DMS 273 treated with DMSO at 0.1 percent for 48 hours (cell line): ENCODE measurements at places on chromosomes 3 and 15.

GRCh38 chr3:181955566-181955965, 243.8 kb downstream of the SOX2 start:
- no peak for DNase-seq

- no peak for DNase-seq
These were observed 1161.2 kb downstream of the ROBO2 start for GRCh38 chr3:78201091-78201490.

GRCh38 chr3:148772835-148773234, 54.8 kb upstream of the CPB1 start:
- no peak for DNase-seq

DNA sequence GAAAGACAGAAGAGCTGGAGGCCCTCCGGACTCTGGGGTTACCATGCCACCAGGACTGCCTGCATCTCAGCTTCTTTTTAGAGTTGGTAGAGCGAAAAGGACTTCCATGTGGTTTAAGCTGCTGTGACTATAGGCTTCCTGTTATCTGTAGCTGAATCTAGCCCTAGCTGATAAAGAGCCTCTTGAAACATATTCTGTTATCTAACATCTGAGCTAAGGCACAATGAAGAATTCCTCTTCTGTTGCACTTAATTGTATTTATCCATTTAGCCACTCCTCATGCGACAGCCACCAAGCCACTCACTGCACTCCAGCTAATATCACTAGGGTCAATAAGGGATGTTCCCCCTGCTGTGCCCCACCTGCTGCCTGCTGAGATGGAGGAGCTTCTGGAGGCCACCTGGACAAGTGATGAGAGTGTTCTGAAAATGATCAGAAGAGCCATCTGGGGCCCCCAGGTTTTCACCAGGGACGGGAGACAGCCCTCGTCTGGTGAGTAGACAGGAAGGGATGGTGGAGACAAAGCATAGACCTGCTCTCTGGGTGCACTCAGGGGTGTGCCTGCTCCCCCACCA, 94.6 kb upstream of the PLXNA1 start:
- DNase-seq = no peak

- DNase-seq = peak; percentile 53
These were observed 58.0 kb upstream of the TEX9 start for GRCh38 chr15:56307180-56307579.

DNA sequence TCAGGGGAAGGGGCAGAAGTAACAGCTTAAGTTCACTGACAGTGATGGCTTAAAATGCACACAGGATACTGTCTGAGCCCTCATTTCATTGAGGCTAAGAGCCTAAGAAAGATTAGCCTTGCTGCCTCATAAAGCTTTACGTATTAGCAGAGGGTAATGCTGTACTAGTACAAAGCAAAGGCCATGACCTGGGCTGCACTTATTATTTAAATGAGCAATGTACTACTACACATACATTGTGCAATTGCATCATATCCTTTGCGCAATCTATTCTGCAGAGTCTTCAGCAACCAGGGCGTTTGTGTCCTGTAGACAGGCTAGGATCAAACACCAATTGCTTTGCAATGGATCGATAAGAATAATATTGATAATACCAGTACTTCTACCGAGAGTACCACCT, 221.8 kb downstream of the TPRG1 start:
- no peak for DNase-seq

DNA sequence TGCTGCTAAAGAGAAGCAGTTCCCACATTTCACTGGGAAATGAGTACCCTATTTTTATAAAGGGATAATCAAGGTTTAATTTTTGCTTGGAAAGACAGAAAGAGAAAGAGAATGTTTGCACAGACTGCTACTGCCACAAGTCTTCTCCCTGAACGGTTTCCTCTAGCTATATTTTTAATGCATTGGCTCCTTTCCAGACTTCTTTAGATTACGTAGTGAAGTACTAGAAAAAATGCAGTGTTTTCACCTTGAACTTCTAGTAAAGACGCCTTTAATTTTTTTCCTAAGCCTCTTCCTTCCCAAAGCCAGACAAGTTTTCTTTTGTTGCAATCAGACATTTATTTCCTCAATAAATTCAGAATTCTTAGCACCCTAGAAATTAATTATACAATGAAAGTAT, 248.3 kb upstream of the CCDC54 start:
- no peak for DNase-seq

- DNase-seq = no peak
These were observed 88.4 kb downstream of the APBA2 start for GRCh38 chr15:28974142-28974541.

GRCh38 chr3:134312873-134313846, 61.1 kb downstream of the AMOTL2 start:
- DNase-seq = no peak

DNA sequence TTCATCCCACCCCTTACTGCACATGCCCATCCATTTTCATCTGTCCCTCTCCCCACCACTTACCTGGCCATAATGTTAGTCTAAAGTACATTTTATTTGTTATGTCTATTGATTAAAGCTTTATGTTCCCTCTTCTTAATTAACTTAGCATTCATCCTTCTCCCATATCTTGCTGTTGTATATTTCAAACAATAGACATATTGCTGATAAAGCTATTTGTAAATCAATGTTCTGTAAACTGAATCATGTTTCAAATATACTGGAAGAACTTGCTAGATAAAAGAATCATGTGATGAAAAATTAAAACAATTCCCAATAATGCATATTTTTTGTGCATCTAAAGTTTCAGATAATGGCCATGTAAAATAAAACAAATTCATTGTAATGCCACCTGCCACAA, 249.2 kb downstream of the IGSF11 start:
- no peak for DNase-seq

DNA sequence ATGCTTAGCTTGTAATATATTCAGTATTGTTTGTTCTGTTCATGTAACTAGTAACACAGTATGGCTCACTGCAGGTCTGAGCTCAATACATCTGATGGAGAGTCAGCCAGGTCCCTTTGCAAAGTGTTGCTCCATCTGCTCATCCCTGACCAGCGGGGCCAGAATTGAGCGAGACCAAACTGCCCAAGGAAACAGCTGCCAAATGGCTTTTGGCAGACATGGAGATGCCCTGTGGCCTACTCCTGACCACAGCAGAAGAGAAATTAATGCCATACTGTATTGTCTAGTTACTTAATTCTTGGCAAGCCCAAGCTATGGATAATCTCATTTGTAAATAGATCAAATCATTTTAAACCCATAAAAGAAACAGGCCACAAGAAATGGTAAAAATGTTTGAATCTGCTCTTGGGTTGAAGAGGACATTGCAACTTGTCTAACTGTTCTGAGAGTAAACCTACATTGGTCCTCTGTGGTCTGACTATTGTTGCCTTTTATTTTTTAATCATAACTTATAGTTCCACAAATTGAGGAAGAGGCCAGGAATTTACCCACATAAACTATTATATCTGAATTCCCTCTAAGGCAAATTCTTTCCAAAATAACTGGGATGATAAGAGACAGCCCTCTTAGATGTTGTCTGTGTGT, 209.5 kb downstream of the EBLN2 start:
- no peak for DNase-seq

DNA sequence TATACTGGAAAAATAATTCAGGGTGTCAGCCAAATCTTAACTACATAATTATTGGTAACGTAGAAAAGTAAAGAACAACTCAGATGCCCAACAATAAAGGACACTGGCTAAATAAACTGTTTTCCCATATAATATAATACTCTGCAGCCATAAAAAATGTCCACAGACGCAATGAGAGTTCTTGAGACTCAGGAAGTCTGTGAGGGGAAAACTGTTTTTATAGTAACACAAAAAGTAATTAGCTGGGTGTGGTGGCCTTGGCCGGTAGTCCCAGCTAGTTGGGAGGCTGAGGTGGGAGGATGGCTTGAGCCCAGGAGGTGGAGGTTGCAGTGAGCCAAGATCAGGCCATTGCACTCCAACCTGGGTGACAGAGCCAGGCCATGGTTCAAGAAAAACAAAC, 5.5 kb upstream of the UBR1 start:
- no peak for DNase-seq

GRCh38 chr3:5188419-5189221, 1.1 kb downstream of the EDEM1 start:
- no peak for DNase-seq

DNA sequence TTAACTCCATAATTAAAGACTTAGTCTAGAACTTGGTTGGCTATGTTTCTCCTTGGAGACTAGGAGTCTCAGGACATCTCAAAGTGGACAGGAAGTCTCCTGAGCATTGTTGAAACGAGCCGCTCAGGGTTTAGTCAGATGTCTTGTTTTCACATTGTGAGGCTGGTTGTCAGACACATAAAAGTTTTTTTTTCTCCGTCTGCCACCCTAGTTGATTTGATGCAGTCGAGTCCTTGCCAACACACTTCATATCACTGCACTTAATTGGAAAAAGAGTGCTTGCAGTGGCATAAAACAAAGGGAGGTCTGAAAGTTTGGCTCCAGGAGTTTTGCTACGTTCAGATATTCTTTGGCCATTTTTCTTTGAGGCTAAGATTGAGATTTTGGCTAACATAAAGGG, 92.9 kb downstream of the USP13 start:
- no peak for DNase-seq

- no peak for DNase-seq
These were observed 528 bp upstream of the NIT2 start for GRCh38 chr3:100333970-100334487.

- DNase-seq = no peak
These were observed 16.3 kb upstream of the MYZAP start for GRCh38 chr15:57575363-57575762.

- DNase-seq = no peak
These were observed 44.7 kb upstream of the NR2F2 start for GRCh38 chr15:96285729-96286254.

GRCh38 chr15:39685999-39686613, 96.5 kb downstream of the FSIP1 start:
- DNase-seq = no peak

GRCh38 chr3:126558336-126559071, at the start of gene C3orf22:
Gene C3orf22 (minus strand): TSS chr3:126558932. CDS start chr3:126553390, 5,542 bp downstream.
- DNase-seq = no peak
